ENCODE measurements at places on chromosomes 6 and 20. TPM values are rescaled to one million over a fixed set of nuclear protein-coding genes. Genes with fewer than 3 reads are reported as not detected.
A peak's percentile ranks its signal among the peaks of the same experiment; 100 is the strongest.

The CTAGE9 gene
- total RNA-seq, result 0.20 TPM

The DPPA5 gene
- total RNA-seq, result not detected

The ZSCAN31 gene
- 2.6 TPM for total RNA-seq

The DUSP15 gene
- 23.5 TPM for total RNA-seq

The RNF182 gene
- total RNA-seq, result 1.2 TPM

The ZSWIM3 gene
- 4.3 TPM for total RNA-seq

The MOG gene
- not detected for total RNA-seq

The GJA1 gene
- total RNA-seq, result 266 TPM

The HLA-DMB gene
- total RNA-seq, result 1.0 TPM

The TDP2 gene
- 106 TPM for total RNA-seq

The CD93 gene
- total RNA-seq, result 4.1 TPM

The RAB44 gene
- not detected for total RNA-seq

The RING1 gene
- 25.0 TPM for total RNA-seq

The SSTR4 gene
- total RNA-seq, result 0.53 TPM

GRCh38 chr20:46814366-46815232, 80.0 kb upstream of the EYA2 start:
- peak overlapping the region; percentile 47 for H3K27ac ChIP-seq
- H3K4me3 ChIP-seq, result no peak overlapping the region
- peaks cover 14% of the 10 kb centered on the region for H3K4me1 ChIP-seq
- H3K36me3 ChIP-seq, result no peaks in the 10 kb centered on the region
- DNase-seq, result peak; percentile 72

- H3K4me3 ChIP-seq, result no peak overlapping the region
- DNase-seq, result no peak
- H3K27me3 ChIP-seq, result peaks cover 4% of the 10 kb centered on the region
- peak overlapping the region; percentile 36 for H3K27ac ChIP-seq
- no peaks in the 10 kb centered on the region for H3K36me3 ChIP-seq
Observed at GRCh38 chr6:36655085-36655724, 23.3 kb upstream of the CDKN1A start.

DNA sequence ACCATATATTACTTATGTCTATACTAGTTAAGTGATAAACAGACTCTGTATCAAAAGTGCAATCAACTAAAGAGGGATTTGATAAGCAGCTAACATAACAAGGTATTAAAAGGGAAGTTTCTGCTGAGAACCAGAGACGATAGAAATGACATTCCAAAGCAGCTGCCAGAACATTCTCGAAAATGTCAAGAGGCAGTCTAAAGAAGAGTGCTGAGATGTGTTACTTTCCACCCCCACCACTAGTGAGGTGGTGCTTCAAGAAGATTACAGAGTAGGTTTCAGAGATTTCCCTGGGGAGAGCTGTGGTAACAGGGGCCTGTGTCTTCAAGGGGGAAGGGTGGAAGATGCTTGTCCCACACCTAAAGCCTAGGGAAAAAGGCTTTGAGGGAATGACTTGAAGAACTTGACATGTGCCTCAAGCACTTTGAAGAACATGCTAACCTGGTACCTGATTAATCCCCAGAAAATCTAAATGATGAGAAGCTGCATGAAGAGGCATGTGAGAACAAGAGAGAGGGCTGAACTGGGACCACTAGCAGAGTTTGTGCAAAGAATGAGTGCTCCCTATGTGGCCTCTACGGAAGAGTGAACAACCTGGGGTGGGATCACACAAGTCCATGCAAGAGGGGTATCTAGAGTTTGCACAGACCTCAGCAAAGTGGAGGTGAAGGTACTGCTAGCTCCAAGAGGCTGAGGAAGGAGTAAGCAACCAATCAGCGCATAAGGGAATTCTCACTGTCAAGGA, 5.0 kb downstream of the FAM184A start:
- H3K27me3 ChIP-seq, result no peaks in the 10 kb centered on the region
- no peak overlapping the region for H3K27ac ChIP-seq
- no peak for DNase-seq
- H3K4me1 ChIP-seq, result no peaks in the 10 kb centered on the region
- H3K36me3 ChIP-seq, result no peaks in the 10 kb centered on the region

- H3K27me3 ChIP-seq, result no peaks in the 10 kb centered on the region
- peaks cover 10% of the 10 kb centered on the region for H3K4me1 ChIP-seq
- no peak overlapping the region for H3K4me3 ChIP-seq
- no peaks in the 10 kb centered on the region for H3K36me3 ChIP-seq
- peak; percentile 36 for DNase-seq
- H3K27ac ChIP-seq, result peak overlapping the region; percentile 19
Observed at GRCh38 chr20:49510562-49511122, 28.2 kb upstream of the KCNB1 start.

DNA sequence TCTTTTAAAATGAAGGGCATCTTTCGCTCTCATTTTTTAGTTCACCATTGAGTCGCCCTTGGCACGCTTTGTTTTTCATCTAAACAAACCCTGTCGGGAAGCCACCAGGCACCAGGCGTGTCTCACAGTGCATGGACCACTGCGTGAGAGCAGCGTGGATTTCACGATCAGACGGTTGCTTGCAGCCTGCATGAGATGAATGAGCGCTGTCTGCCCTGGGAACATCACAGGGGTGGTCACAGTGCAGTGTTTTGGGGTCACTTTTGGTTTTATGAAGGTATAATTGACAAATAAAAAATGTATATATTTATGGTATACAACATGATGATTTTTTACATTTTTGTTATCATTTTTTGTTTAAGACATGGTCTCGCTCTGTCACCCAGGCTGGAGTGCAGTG, 61.3 kb downstream of the CDH4 start:
- H3K4me3 ChIP-seq, result no peak overlapping the region
- no peak overlapping the region for H3K27ac ChIP-seq

DNA sequence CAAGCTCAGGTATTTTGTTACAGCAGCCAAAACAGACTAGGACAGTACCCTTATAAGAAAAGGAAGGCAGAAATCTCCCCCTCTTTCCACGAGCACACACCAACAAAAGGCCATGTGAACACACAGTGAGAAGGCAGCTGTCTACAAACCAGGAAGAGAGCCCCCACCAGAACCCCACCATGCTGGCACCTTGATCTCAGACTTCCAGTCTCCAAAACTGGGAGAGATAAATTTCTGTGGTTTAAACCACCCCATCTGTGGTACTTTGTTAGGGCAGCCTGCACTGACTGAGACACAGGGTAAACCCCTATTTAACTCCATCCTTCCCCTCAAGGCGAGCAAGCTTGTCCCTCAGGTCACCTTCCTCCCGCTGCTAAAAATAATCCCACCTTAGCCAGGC, 475.8 kb upstream of the JARID2 start:
- no peak overlapping the region for H3K27ac ChIP-seq
- H3K36me3 ChIP-seq, result no peaks in the 10 kb centered on the region
- DNase-seq, result no peak

DNA sequence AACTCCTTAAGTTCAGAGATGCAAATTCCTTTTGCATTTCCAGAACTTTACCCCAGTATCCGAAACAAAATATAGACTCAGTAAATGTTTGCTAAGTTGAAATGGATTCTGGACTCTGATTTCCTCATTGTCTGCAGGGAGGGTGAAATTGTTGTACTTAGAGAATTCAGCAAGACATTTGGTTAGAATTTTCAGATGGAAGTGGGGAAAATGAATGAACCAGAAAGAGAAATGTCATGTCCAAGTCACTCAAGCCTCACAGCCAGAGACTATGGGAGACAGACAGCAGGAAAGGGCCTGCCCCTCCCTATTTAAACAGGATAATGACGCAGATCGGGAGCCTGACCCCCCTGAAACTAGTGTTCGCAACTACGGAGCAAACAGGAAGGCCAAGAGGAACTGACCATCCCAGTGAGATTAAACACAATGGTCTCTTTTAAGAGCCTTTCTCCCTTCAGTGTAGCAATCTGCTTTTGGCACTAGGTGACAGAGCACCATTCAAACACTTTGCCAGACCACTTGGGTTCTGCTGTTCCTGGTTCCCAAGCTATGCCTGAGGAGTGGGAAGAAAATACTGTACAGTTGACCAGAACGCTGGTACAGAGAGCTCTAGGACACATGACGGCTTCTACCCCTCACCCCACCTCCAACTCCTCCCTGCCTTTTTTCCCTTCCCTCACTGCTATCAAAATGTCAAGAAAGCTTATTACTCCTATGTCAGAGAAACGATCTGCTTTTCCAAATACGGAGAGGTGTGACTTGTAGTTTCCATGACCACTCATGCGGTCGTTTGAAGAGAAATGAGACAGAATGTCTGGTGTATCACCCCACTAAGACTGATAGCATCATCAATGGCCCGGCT, 13.7 kb downstream of the NEDD9 start:
- peak overlapping the region; percentile 84 for H3K27ac ChIP-seq
- no peak for DNase-seq
- no peak overlapping the region for H3K4me3 ChIP-seq

DNA sequence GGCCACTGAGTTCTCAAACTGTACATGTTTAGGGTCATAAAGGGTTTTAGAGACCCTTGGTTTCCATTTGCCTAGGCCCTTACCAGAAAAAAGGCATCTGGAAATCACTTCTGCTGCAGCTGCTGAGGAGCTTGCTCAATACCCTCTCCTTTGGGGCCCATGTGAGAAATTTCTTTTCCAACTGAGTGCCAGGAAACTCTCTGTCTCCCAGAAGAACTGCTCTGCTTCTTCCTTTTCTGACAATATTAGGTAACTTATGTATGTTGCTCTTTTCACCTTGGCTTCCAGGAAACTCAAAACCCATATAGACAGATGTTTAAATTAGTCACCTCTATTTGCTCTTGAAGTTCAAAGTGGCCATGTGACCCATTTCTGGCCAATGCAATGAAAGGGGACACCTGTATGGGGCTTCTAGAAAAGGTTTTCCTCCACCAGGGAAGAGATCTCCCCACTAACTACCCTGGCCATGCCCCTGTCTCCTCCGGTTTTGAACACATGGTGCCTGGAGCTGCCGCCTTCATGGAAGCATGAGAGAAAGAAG, 121.6 kb downstream of the PREX1 start:
- H3K4me1 ChIP-seq, result peaks cover 13% of the 10 kb centered on the region
- no peak for DNase-seq
- no peak overlapping the region for H3K27ac ChIP-seq
- no peaks in the 10 kb centered on the region for H3K27me3 ChIP-seq

GRCh38 chr6:137697267-137697938, 169.7 kb upstream of the TNFAIP3 start:
- no peak overlapping the region for H3K4me3 ChIP-seq
- peaks cover 24% of the 10 kb centered on the region for H3K4me1 ChIP-seq
- no peaks in the 10 kb centered on the region for H3K27me3 ChIP-seq
- H3K27ac ChIP-seq, result peak overlapping the region; percentile 79
- no peaks in the 10 kb centered on the region for H3K36me3 ChIP-seq
- peak; percentile 71 for DNase-seq

GRCh38 chr6:30327232-30327746, 562 bp downstream of the TRIM39 start:
- no peak for DNase-seq
- H3K27ac ChIP-seq, result peak overlapping the region; percentile 98
- peak overlapping the region; percentile 78 for H3K4me3 ChIP-seq
- H3K4me1 ChIP-seq, result peaks cover 13% of the 10 kb centered on the region
- H3K27me3 ChIP-seq, result no peaks in the 10 kb centered on the region

- no peak for DNase-seq
- H3K36me3 ChIP-seq, result no peaks in the 10 kb centered on the region
- no peak overlapping the region for H3K4me3 ChIP-seq
- no peak overlapping the region for H3K27ac ChIP-seq
Observed at GRCh38 chr6:17710331-17710730, 3.6 kb upstream of the NUP153 start.

DNA sequence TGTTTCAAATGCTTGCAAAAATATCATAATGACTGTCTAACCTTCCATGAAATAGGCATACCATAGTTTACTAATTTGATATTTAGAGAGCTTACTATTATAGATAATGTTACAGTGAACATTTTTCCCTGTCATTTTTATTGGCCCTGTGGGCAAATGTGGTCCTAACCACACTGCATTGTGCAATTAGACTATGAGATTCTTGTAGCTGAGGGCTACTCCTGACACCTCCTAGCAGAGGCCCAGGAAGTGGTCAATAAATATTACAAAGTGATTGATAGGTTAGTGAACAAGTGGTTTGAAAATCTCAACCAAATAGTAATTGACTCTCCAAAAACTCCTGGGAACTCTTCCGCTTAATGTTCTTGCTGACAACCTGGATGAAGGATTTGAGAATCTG, 160.5 kb upstream of the KCNG1 start:
- H3K4me3 ChIP-seq, result no peak overlapping the region
- H3K4me1 ChIP-seq, result no peaks in the 10 kb centered on the region
- H3K27ac ChIP-seq, result no peak overlapping the region

DNA sequence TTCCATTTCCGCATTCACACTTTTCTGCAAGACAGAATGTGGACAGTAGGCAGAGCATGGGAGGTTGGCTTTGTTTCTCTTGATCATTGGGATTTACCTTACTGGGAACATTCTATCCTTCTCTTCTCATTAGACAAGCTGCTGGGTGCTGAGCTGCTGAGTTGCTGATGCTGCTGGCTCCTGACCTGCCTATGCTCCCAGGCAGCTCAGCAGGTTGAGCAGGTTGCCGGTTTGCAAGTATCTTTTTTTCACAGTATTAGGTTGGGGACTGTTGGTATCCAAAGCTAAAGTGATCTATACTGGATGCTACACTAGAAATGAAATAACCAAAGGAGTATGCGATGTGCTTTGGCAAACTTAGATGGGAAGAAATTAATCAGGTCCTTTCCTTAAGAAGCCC, 23.7 kb upstream of the ADGRF4 start:
- DNase-seq, result no peak
- H3K27me3 ChIP-seq, result no peaks in the 10 kb centered on the region
- H3K27ac ChIP-seq, result no peak overlapping the region
- H3K36me3 ChIP-seq, result no peaks in the 10 kb centered on the region

- no peaks in the 10 kb centered on the region for H3K27me3 ChIP-seq
- no peak overlapping the region for H3K27ac ChIP-seq
- no peaks in the 10 kb centered on the region for H3K4me1 ChIP-seq
- DNase-seq, result no peak
Observed at GRCh38 chr6:38269461-38270172, 370.1 kb downstream of the BTBD9 start.

- no peak for DNase-seq
- no peaks in the 10 kb centered on the region for H3K4me1 ChIP-seq
- H3K27ac ChIP-seq, result no peak overlapping the region
- no peaks in the 10 kb centered on the region for H3K36me3 ChIP-seq
Observed at GRCh38 chr20:20299904-20300303, 68.0 kb upstream of the INSM1 start.

- H3K4me3 ChIP-seq, result no peak overlapping the region
- H3K27ac ChIP-seq, result no peak overlapping the region
- no peaks in the 10 kb centered on the region for H3K36me3 ChIP-seq
- no peaks in the 10 kb centered on the region for H3K4me1 ChIP-seq
- DNase-seq, result no peak
Observed at GRCh38 chr20:54237116-54237943, 29.4 kb downstream of the PFDN4 start.
